ENCODE measurements at places on chromosomes 7 and 10.

GRCh38 chr7:100156331-100157068 lies 2.0 kb downstream of the TRAPPC14 start:
- no peak for DNase-seq

DNA sequence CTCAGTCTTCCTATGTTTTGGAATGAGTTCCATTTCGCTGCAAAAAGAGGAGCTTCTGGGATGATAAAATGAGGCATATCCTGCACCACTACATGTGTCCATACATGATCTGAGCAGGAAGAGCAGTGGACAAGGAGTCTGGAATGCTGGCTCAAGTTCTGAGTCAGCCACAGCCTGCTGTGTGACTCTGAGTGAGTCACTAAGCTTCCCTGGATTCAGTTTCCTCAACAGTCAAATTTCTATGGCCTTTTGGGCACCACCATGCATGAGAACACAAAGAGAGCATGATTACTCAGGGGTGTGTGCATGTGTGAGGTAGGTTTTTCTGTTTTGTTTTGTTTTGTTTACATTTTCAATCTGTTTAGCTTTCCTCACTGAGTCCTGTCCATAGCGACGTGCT lies 254.6 kb downstream of the ANKRD30A start:
- DNase-seq: no peak

DNA sequence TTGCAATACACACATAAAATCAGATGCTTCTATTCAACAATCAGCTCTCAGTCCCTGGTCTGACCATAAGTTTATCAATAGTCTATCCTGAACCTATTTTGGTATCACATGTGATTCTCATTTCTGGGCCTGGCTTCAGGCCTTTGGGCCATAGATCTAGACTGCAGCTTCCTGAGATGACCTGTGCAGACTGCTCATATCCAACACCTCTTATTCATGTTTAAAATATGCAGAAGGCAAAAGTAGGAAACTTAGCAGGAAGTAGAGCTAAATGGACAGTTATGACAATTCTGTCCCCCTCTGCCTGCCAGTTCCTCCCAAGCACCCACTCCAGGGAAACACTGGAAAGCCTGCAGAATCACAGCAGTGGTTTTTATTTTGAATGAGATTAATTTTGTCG lies 53.3 kb downstream of the C7orf25 start:
- no peak for DNase-seq

- no peak for DNase-seq
These were observed 65.0 kb downstream of the RAPGEF5 start for GRCh38 chr7:22291977-22292376.

DNA sequence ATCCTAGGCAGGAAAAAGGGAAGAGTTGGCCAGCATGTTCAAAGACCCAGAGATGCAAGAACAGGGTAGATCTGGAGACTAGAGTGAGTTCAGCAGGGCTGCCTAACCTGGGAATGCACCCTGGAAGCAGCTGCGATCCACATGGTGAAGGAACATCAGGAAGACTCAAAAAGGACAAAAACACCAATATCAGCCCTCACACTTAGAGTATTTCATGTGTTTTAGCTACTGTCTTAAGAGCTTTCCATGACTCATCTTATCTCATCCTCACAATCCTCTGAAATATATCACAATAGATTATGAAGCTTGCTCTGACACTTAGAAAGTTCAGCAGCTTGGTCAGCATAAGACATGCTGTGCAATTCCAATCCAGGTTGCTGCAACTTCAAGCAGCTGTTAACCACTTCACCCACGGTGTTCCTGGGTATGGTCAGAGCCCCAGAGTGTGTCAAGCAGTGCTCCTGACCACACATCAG lies 380.9 kb downstream of the PARD3 start:
- no peak for DNase-seq

DNA sequence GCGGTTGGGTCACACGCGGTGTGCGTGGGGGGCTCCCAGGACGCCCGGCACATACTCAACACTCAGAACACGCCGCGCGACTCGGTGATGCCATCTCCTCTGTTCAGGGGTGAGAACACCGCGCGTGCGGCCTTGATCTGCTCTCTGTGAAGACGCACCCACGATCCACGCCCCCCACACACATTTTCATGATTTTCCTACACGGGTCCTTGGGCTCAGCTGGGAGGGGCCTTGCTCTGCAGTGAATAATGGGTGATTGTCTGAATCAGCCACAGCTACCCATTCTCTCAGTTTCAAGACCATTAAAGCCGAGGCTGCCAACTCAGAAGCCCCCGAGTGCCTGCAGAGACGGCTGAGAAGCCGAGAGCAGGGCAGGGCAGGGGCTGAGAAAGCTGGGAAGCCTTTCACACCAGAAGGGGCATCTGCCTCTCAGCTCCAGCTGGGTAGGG lies 54.3 kb upstream of the PDGFA start:
- no peak for DNase-seq

- DNase-seq: no peak
These were observed 19.8 kb upstream of the VWDE start for GRCh38 chr7:12423355-12423996.

DNA sequence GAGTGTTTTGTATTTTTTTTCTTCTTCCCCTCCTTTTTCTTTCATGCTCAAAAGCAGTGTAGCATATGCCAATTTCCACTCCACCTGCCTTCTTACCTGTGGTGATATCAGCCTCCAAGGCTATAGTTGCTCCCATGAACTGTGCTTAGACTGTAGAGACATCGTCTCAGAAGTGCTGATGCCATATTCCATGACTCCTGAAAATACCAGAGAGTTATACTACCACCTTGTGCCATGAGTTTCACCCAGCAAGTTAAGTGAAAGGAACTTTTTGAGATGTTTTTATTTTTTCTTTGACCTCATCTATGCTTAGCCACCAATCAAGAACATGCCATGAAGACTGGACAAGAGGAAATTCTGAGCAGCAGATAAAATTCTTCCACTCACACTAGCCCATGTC lies 142.8 kb upstream of the SEMA3E start:
- DNase-seq: no peak

DNA sequence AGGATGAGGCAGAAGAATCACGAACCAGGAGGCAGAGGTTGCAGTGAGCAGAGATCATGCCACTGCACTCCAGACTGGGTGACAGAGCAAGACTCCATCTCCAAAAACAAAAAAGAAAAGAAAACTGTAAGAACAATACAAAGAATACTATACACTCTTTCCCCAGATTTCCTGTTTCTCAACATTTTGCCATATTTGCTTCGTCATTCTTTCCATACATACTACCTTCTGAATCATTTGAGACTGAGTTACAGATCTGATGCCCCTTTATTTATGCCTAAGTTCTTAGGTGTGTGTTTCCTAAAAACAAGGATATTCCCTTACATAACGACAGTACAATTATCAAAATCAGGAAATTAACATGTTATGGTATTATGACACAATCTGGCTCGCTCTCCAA lies 168.4 kb upstream of the CELF2 start:
- no peak for DNase-seq

DNA sequence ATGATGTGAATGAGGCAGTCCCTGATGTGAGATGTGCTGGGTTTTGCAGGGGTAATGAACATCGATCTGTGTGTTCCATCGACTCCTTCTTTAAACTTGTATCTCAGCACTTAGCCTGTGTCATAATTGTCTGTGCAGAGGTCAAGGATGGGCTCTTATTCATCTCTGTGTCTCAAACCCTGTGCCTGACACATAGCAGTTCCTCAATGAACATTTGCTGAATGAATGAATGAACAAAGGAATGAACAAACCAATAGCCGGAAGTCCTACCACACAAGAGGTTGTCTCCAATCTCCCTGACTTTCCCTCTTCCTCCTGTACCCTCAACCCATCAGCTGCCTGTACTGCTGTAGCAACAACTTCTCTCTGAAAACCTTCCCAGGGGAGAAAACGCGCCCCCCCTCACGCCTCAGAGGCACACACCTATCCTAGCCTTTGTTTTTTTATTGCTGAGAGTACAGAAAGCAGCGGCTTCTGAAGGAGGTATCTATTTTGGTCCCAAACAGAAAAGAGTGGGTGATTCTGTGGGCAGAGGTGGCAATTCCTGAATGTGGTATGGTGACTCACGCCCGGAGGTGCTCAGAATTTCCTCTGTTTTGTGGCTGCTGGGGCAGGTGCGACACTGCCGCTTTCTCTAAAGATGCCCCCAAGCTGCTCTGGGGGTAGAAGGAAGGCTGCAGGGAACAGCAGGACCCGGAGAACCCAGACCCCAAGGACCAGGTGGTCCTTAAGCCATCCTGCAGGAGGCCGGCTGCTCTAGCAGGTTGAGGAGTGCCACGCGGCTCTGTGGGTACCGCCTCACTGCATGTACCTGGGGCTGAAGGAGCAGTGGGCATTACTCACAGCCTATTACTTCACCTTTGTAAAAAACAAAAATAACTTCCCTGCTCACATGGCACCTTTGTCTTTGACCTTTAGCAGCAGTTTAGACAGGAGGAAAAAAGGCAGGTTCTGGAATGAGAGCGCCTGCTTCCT lies 9.6 kb downstream of the IL2RA start:
- DNase-seq: peak; percentile 76

GRCh38 chr7:140898786-140899536 lies 25.8 kb downstream of the BRAF start:
- DNase-seq: no peak

- DNase-seq: no peak
These were observed 248.0 kb upstream of the NPY start for GRCh38 chr7:24036033-24036412.

GRCh38 chr10:106764360-106764759 lies 400.1 kb downstream of the SORCS1 start:
- DNase-seq: no peak

- no peak for DNase-seq
These were observed 52.6 kb upstream of the CAPZA2 start for GRCh38 chr7:116809636-116810266.

DNA sequence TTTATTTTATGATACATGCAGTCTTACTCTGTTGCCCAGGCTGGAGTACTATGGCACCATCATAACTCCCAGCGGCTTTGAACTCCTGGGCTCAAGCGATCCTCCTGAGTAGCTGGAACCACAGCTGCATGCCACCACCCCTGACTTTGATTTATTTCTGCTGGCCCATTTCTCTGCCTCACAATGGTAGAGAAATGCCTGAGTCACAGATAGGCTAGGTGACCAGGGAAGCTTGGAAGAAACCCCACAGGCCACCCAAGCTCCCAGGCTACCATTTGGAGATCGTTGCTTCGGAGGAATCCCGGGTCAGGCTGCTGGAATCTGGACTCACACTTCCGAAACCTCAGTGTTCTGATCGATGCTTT lies 17.4 kb upstream of the BAIAP2L1 start:
- no peak for DNase-seq

GRCh38 chr7:115060095-115060870 lies 138.4 kb downstream of the MDFIC start:
- no peak for DNase-seq

DNA sequence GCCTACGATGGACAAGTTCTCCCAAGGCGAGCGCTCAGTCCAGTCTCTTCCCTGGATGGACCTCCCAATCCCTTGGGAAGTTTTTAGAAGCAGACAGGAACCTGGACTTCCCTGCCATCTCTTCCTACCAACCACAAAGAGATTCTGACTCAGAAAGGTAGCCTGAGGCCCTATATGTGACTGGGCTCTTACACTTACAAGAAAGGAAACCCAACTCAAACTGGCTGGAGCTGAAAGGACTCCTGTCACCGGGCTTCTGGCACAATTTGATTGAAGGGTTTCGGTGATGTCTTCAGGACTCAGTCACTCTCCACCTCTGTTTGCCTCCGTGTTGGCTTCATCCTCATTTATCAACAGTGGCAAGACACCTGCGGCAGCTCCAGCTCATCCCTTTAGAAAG lies 3.7 kb upstream of the COL13A1 start:
- no peak for DNase-seq

- no peak for DNase-seq
These were observed 240.2 kb downstream of the PTEN start for GRCh38 chr10:88103576-88103975.

- DNase-seq: no peak
These were observed 43.2 kb upstream of the SLC35B4 start for GRCh38 chr7:134359787-134360432.

- DNase-seq: no peak
These were observed 86.2 kb downstream of the SORBS1 start for GRCh38 chr10:95475003-95475383.

- no peak for DNase-seq
These were observed 159.7 kb upstream of the YAE1 start for GRCh38 chr7:39406467-39406866.

- DNase-seq: no peak
These were observed 171.5 kb upstream of the ADCY1 start for GRCh38 chr7:45402480-45403218.

GRCh38 chr7:6172224-6172909 lies 100.1 kb downstream of the CYTH3 start:
- DNase-seq: no peak

DNA sequence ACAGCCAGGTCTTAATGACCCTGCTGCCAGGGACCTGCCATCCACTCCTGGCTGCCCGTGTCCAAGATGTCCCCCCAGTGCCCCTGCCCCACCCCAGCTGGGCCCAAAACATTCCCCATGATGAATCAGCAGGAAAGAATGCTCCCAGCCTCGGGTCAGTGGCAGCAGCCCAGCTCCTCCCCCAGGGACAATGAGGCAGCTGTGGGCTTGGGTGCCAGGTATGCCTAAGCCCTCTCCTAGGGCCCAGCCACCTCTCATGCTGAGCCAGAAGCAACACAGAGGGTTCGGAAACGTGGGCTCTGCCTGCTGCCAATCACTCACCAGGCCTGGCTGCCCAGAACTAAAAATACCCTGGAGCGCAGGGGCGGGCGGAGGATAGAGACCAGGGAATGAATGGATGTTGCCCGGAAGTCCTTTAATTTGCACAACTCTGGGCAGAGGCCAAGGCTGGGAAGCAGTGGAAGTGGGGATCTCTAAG lies 1.5 kb upstream of the LOXL4 start:
- no peak for DNase-seq

- no peak for DNase-seq
These were observed 48.9 kb upstream of the DUSP5 start for GRCh38 chr10:110448682-110449418.

DNA sequence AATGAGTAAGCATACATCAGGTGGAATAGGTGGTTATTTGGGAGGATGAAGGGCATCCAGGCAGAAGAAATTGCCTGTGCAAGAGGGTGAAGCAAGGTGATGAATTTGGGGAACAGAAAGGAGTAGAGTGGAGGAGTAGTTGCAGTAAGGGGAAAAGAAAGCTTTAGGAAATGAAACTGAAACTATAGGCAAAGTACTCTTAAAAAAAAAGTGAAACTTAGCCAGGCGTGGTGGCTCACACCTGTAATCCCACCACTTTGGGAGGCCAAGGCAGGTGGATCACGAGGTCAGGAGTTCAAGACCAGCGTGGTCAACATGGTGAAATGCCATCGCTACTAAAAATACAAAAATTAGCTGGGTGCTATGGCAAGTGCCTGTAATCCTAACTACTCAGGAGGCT lies 17.6 kb downstream of the NUP205 start:
- DNase-seq: no peak

DNA sequence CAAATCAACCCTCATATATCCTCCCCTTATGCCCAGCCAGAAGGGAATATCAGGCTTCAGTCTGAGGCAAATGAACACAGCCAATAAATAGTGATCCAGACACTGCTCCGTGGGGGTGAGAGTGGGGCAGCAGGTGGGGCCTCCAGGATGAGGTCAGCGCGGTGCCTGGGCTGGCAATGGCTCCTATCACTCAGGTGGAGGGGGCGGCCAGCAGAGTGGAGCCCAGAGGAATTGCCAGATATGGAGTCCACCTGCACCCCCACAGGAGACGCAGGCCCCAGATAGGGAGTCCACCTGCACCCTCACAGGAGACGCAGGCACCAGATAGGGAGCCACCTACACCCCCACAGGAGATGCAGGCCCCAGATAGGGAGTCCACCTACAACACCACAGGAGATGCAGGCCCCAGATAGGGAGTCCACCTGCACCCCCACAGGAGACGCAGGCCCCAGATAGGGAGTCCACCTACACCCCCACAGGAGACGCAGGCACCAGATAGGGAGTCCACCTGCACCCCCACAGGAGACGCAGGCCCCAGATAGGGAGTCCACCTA lies 78.0 kb upstream of the PPP2R2D start:
- DNase-seq: no peak
